Kidney glomerular epithelial cell (primary cell): ENCODE measurements at places on chromosomes 2 and 18.
A peak's percentile ranks its signal among the peaks of the same experiment; 100 is the strongest.

- peak; percentile 70 for DNase-seq
These were observed 384.5 kb downstream of the MTX2 start for GRCh38 chr2:176653479-176654443.

DNA sequence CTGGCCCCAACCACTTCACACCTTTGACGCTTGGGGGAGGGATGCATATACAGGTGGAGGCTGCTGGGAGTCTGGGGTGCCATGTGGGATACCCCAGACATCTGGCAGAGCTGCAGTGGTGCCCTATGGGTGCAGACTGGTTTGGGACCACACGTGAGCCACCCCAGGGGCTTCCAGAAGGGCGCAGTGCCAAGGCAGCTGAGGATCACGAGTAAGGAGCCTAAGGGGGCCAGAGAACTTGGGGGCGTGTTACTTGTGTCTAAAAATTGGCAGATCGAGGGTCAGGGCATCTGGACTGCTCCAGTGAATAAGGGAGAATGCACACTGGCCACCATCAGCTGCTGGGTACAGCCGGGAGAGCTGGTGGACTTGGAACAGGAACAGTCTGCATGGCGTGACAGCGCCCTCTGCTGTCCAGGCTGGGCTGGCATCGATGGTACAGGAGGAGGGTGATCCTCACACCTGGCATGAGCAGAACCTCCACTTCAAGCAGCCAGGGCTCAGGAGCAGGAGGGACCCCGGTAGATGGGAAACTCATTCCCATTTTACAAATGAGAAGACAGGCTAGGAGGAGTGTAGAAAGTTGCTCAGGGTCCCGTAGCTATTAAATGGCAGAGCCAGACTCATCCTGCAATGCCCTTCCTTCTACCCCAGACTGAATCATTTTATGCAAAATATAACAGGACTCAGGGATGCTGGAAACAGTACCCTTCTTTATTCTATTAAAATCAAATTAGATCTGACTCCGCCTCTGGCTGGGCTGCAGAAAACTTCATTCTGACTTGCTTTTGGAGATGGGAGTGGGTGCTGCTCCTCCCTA is 60.4 kb downstream of the ATOH8 start:
- DNase-seq: peak; percentile 87

- no peak for DNase-seq
These were observed 1155.8 kb upstream of the CHAC2 start for GRCh38 chr2:52611759-52612158.

DNA sequence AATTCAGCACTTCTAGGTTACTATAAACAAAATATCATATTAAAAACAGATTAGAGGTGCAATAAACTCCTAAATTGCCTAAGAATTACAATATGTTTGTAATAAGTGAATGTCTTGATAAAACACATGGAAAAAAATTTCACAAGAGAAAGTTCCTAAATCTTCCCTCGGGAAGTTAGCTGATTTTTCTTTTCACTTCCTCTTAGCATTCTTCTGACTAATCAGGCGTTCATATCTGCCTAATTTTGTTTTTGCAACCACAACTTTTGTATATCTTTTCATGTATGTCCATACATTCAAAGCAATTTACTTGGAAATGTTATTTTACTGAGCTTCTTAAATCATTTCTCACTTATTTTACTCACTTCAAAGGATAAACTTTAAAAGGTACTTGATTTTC is 88.5 kb downstream of the RTTN start:
- no peak for DNase-seq

DNA sequence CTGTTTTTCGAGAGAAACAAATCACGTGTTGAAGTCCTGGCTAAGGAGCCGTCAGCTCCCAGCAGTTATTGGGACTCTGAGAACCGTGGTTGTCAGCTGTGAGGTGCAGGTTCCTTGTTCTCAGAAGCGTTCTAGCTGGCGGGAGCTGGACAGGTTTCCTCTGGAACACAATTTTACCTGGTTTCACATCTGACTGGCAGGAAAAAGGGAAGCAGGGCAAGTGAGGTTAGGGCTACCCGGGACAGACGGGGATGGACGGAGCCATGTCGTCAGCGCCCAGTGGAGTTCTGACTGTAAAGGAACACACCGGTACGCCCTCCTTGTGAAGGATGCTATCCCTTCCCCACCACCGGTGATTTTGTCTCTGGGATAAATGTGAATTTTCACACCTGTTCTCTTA is 26.1 kb downstream of the ITGB1BP1 start:
- DNase-seq: no peak

DNA sequence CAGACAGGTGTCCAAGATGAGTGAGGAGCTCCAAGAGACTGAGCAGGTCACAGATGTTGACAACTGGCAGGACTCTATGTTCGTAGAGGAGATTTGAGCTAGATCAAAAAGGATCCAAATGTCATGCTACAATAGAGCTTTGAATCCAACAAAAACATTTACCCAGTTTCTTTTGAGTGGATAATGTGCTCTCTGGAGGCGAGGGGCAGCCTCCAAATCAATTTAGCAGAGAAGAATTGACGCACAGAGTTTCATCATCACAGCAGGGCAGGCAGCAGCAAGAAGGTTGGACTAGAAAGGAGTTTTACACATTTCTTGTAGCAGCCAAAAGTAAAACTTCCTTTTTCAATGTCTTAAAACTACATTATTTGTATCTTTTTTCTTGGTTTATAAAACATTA is 653.0 kb downstream of the RNF144A start:
- DNase-seq: no peak

- DNase-seq: peak; percentile 79
These were observed 3.4 kb upstream of the PAX8 start for GRCh38 chr2:113281910-113282746.

DNA sequence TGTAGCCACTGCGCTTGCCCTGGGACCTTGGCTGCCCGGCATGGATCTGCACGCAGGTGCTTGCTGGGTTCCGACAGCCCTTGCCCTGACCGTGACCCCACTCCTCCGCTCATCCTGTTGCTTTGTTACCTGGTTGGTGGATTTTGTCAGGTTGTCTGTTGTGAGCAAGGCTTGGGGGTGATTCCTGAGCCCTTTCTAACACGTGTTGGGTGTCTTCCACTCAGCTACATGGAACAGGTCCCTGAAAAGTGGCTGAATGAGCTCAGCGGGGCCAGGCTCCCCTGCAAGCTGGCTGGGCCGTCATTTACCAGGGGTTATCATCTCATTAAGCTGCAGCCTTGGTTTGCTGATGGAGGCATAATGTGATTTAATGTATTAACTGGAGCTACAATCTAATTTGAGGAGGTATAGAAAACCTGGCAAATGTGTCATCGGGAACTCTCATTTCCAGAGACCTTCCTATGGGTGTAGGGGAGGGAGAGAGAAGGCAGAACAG is 24.6 kb downstream of the RAMP1 start:
- DNase-seq: no peak

GRCh38 chr18:39647627-39648534 is 2082.3 kb upstream of the CELF4 start:
- DNase-seq: peak; percentile 9

DNA sequence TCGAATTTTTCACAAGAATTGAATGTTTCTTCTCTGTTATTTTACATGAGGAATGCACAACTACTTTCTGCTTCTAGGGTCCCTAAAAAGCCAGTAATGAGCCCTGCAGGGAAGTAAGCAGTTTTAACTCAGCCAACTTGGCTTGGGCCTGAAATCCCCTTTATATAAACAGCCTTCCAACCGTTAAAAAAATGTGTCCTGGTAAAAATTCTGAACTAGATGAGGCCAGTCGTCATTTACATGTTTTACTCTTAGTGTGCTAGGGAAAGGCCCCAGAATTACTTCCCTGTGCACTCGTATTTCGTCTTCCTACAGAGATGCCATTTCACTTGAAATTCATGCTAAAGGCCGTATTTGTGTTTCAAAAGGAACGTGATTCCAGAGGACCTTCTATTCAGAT is 42.4 kb upstream of the RPE start:
- no peak for DNase-seq

DNA sequence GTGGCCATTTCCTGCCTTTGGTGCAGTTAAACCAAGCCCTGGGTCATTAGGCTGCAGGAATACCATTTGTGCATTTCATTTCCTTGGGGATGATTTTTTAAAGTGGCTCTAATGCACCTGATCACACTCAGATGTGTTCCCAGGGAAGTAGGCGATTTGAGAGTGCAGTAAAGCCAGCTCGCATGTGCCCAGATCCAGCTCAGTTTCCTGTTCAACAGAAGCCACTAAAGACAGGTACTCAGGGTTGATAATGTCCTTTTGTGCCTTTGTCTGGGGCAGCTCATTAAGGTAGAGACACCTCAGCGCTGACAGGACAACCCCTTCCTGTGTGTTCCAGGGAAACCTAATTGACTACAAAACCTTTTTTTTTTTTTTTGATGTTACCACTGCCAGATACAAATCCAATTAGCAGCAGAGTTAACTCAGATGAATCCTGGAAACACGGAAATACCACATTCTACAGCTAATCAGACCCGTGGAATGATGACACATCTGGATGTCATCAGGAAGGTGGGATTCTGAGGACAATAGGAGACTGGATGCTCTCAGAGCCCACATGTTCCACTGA is 15.2 kb upstream of the CHRNA1 start:
- no peak for DNase-seq

DNA sequence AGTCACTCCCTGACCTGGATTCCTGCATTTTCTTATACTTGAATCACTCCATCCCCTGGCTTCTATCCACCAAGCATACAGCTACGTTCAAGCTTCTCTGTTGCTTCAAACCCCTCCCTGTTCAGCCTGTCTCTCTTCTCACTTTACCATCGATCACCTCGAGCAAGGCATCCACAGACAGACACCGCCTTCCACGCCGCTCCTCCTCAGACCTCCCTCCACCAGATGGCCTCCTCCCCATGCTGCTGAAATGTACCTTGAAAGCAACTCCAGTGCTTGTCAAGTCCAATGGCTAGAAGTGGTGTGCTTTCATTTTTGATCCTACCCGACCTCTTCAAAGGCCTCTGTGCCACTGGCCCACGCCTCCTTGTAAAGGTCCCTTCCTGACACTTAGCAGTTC is 131.3 kb upstream of the ACAA2 start:
- no peak for DNase-seq

DNA sequence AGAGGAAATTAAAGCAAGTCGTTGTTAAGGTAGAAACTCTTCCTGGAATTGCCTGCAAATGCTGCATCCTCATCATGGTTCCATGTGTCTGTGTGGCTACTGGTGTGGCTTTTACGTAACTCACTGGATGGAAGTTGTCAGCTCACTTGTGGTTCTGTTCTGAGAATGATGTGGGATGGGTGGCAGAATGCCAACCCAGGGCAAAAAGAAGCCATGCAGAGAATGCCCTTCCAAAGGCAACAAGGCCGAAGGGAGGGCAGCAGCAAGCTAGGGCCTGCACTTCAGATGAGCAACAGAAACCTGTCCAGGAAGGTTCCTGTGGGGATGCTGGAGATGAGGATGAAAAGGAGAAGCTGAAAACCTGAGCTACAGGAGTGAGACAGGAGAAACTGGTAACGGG is 10.4 kb upstream of the NAPG start:
- no peak for DNase-seq

GRCh38 chr2:13649918-13650317 is 933.2 kb downstream of the TRIB2 start:
- no peak for DNase-seq

- DNase-seq: no peak
These were observed 147.2 kb downstream of the MGAT5 start for GRCh38 chr2:134401081-134401497.

GRCh38 chr2:30072250-30072842 is 74.5 kb upstream of the YPEL5 start:
- DNase-seq: peak; percentile 70

DNA sequence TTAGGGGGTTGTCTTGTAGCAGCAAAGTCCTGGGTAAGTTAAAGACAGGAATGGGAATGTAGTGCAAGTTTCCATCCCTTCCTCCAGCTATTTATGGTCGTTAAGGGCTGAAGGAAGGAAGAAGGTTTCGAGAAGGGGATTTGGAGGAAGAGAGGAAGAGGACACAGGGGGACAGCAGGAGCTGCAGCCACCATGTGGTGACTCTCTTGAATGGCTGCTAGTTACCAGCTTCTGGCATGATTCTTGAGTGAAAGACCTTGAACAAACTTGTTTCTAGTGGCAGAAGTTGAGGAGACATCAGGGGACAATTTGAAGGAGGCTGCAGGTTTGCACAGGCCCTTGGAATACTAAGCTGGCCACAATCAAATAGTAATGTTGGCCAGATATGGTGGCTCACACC is 116.6 kb downstream of the MTX2 start:
- no peak for DNase-seq

DNA sequence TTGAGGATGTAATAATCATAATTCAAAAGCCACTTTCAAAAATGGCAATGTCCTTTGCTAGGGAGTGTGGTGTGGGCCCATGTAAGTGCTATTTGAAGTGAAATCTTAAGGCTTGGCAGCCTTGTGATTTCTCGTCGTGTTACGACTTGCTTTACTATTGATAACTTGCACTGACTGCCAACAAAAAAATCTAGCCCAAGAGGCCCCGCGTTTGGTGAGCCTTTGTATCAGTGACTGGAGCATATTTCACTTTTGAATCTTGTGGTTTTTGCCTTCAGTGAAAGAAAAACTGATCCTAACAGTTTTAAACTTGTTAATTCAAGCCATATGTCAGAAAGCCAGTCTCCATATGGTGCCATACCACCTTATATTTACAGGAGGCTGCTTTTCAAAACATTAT is 248.0 kb downstream of the TMEM182 start:
- no peak for DNase-seq

GRCh38 chr2:214311931-214312749 is 98.7 kb upstream of the VWC2L start:
- DNase-seq: no peak

DNA sequence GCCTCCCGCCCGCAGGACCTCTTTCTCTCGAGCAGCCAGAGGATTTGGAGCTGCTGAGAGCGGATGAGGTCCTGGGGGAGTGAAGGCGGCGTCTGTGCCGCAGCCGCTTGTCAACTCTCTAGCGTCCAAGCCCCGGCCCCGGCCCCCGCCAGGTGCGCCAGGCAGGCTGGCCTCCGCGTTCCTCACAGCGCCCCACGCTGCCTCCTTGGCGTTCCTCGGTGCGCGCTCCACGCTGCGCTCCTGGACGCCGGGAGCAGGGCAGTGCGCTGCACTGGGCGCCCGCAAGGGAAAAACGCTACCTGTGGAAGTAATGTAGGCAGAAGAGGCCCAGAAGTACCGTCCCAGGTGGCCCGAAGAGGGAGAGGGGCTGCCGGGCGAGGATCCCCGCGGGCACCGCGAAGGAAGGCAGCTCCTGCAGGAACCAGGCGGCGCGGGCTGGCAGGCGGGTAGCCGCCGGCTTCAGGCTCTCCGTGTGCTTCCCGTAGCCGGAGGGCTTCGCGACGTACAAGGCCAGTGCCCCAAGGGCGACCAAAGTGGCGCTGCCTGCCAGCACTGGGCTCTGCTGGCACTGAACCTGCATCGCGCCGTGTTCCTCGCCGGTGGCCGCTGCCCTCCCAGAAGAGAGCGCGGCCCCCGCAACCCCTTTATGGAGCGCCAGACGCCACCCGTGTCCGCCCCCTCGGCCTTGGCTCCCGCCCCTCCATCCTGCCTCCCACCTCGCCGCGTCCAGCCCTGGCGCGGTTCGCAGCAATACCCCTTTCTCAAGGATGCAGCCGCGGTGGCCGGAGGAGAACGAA is at the start of gene SRD5A2:
Gene SRD5A2 (minus strand): TSS at position 618 of the 797 bp plus-strand sequence. CDS start 38 bp downstream, at position 580.
- DNase-seq: no peak

DNA sequence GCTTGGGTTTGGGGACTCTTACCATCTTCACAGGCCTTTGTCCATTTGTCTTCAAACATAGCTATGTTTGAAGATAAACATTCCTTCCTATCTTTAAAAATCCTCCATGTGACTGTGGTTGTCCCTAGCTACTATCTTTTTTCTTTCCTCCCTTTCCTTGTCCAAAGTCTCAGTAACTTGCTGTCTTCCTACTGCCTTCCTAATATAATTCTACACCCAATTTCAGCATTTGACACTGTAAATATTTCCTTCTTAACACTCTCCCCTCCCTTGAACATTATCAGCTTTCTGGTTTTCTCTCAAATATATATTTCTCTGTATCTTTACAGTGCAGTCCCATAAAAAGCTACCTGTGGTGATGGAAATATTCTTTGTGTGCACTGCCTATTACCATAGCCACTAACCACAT is 5.3 kb upstream of the SP3 start:
- DNase-seq: no peak
